ENCODE measurements at places on chromosomes 11 and 22.

DNA sequence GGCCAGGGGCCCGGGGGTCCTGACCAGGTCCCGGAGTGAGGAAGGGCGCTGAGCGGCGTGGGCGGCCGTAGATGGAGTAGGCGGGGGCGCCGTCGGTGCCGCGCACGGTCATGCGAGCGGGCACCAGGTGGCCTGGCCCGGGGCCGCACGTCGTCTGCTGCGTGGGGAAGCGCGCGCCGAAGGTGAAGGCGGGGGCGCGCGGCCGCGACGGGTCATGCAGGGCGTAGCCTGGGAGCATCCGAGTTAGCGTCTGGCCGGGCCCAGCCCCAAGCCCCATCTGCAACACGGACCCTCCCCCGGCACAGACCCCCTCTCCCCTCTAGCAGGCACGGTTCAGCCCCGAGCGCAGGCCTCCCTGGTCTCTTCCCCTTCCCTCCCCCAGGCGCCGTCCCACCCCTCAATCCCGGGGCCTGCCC, 1.7 kb upstream of the TYMP start:
- H3K4me1 ChIP-seq = peaks cover 52% of the 10 kb centered on the region
- H3K4me3 ChIP-seq = peak overlapping the region; percentile 94
- peak; percentile 62 for DNase-seq
- H3K36me3 ChIP-seq = no peaks in the 10 kb centered on the region
- no peaks in the 10 kb centered on the region for H3K27me3 ChIP-seq

GRCh38 chr11:83035070-83035854, 36.4 kb downstream of the RAB30 start:
- peaks cover 8% of the 10 kb centered on the region for H3K4me1 ChIP-seq
- no peaks in the 10 kb centered on the region for H3K27me3 ChIP-seq
- H3K36me3 ChIP-seq = no peaks in the 10 kb centered on the region
- no peak overlapping the region for H3K4me3 ChIP-seq

DNA sequence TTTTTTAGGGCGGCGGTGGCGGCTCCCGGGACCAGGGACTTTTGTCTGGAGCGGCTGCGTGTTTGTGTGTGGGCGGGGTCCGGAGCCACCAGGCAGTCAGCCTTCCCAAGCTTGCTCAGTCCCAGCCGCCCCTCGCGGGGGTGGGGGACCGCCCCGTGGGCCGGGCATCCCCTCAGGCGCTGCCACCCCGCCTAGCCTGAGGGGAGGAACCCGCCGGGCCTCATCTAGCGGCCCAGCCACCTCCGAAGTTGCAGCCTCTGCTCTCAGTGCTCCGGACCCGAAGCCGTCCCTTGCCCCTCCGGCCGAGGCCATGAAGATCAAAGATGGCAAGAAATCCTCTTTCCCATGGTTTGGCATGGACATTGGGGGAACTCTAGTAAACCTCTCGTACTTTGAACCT, 235.2 kb downstream of the OR4C45 start:
- H3K4me1 ChIP-seq = no peaks in the 10 kb centered on the region
- DNase-seq = no peak
- no peak overlapping the region for H3K4me3 ChIP-seq

DNA sequence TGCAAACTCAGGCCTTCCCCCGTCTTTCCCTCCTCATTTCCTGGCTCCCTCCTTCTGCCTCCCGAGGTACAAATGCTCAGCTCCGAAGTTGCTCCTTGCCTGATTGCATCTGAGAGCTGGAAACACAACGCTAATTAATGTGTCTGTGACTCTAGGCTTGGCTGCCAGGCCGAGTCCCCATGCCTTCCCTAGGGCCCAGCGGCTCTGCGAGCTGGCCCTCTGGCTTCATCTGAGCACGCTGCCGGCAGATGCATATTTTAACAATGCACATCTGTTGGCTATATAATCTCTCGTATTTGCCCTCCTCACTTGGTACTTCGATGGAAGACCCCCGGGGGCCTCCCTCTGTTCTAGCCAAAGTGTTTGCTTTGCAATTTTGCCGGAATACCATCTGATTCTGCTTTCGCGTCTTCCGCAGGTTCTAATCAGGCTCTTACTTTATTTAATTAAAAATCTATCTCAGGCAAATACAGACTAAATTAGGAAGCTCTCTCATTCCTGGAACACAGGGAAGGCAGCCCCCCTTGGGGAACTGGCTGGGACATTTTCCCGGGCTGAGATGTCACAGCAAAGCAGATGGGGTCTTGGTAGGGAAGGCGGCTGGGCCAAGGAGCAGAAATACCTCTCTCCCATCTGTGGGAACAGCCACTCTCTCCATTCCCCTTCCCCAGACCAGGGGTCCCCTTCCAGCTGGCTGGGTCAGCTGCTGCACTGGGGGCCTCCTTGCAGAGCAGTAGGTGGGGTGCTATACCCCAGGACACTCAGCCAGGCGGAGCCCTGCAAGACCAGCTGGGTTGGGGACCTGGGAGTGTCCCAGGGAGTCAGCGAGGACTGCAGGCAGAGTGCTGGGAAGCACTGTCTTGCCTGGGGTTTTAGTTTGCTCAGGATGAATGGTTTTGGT, 162.8 kb downstream of the ST3GAL4 start:
- H3K36me3 ChIP-seq = no peaks in the 10 kb centered on the region
- H3K27me3 ChIP-seq = no peaks in the 10 kb centered on the region
- no peak overlapping the region for H3K4me3 ChIP-seq
- H3K4me1 ChIP-seq = no peaks in the 10 kb centered on the region

GRCh38 chr22:35634015-35634414, 14.2 kb upstream of the APOL6 start:
- H3K4me1 ChIP-seq = peaks cover 12% of the 10 kb centered on the region
- no peaks in the 10 kb centered on the region for H3K27me3 ChIP-seq
- no peak for DNase-seq
- no peaks in the 10 kb centered on the region for H3K36me3 ChIP-seq
- no peak overlapping the region for H3K27ac ChIP-seq

- no peak for DNase-seq
- no peaks in the 10 kb centered on the region for H3K36me3 ChIP-seq
- no peak overlapping the region for H3K27ac ChIP-seq
- H3K4me3 ChIP-seq = no peak overlapping the region
- no peaks in the 10 kb centered on the region for H3K4me1 ChIP-seq
- H3K27me3 ChIP-seq = no peaks in the 10 kb centered on the region
Observed at GRCh38 chr11:107157146-107157808, 139.0 kb upstream of the GUCY1A2 start.

- peak overlapping the region; percentile 72 for H3K4me3 ChIP-seq
- peaks cover 26% of the 10 kb centered on the region for H3K4me1 ChIP-seq
- no peak for DNase-seq
- no peaks in the 10 kb centered on the region for H3K27me3 ChIP-seq
- peaks cover 12% of the 10 kb centered on the region for H3K36me3 ChIP-seq
Observed at GRCh38 chr11:64318766-64319761, 1.1 kb downstream of the PRDX5 start.

DNA sequence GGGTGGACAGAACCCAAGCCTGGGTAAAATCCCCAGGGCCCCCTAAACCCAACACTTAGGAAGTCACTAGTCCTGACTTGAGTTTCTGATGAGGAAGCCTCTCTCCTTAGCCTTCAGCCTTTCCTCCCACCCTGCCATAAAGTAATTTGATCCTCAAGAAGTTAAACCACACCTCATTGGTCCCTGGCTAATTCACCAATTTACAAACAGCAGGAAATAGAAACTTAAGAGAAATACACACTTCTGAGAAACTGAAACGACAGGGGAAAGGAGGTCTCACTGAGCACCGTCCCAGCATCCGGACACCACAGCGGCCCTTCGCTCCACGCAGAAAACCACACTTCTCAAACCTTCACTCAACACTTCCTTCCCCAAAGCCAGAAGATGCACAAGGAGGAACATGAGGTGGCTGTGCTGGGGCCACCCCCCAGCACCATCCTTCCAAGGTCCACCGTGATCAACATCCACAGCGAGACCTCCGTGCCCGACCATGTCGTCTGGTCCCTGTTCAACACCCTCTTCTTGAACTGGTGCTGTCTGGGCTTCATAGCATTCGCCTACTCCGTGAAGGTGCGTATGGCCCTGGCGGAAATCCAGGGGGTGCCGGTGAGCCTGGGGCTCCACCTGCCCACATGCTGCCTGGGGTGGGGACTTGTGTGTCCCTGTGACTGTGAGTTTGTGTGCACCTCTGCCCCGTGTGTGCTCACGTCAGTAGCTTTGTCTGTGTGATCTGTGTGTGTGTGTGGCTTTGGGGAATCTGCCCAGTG, at the start of gene IFITM1:
Gene IFITM1 (plus strand): TSS at position 254 of the 767 bp plus-strand sequence. CDS start 131 bp downstream, at position 385.
- peak; percentile 76 for DNase-seq
- peaks cover 8% of the 10 kb centered on the region for H3K36me3 ChIP-seq
- H3K27me3 ChIP-seq = no peaks in the 10 kb centered on the region
- peak within 1 kb of the TSS; percentile 91 for H3K4me3 ChIP-seq
- H3K27ac ChIP-seq = peak within 1 kb of the TSS; percentile 76

DNA sequence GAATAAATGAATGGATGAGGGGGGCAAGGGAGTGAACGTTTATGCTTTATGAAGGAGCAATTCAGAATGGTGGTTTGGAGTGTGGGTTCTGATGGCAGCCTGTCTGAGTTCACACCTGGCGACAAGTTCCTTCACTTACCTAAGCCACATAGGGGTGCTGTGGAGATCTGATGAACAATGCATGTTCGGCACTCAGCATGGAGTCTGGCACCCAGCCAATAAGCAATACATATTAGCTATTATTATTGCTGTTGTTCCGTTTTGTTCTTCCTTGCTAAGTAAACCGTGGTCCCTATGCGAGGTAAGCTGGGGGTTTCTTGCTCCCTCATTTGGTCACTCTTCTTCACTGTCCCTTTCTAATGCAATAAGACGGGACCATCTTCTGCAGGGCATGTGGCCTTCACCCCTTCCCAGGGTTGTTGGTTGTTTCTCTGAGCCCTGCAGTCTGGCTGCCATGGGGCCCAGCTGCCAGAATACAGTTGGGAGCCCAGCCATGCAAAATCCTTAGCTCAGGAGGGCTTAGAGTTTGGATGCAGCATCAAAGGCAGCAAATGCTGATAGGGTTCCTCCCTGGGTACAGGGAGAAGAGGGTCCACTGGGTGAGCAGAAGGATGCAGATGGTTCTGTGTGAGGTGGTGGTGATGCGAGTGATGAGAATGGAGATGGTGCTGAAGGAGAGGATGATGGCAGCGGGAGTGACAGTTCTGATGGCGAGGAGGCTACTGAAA, 6.4 kb upstream of the PKNOX2 start:
- no peaks in the 10 kb centered on the region for H3K4me1 ChIP-seq
- H3K27ac ChIP-seq = no peak overlapping the region
- no peaks in the 10 kb centered on the region for H3K36me3 ChIP-seq
- no peaks in the 10 kb centered on the region for H3K27me3 ChIP-seq

GRCh38 chr22:38886333-38886732, 14.3 kb upstream of the CBX6 start:
- H3K36me3 ChIP-seq = no peaks in the 10 kb centered on the region
- H3K27ac ChIP-seq = no peak overlapping the region
- peaks cover 26% of the 10 kb centered on the region for H3K4me1 ChIP-seq
- H3K4me3 ChIP-seq = no peak overlapping the region
- H3K27me3 ChIP-seq = no peaks in the 10 kb centered on the region
- no peak for DNase-seq

- no peaks in the 10 kb centered on the region for H3K4me1 ChIP-seq
- H3K36me3 ChIP-seq = no peaks in the 10 kb centered on the region
- H3K4me3 ChIP-seq = no peak overlapping the region
- no peaks in the 10 kb centered on the region for H3K27me3 ChIP-seq
- H3K27ac ChIP-seq = no peak overlapping the region
Observed at GRCh38 chr11:27786864-27787263, 86.6 kb upstream of the BDNF start.

GRCh38 chr11:102177974-102178631, 67.9 kb downstream of the YAP1 start:
- no peak overlapping the region for H3K27ac ChIP-seq
- no peaks in the 10 kb centered on the region for H3K4me1 ChIP-seq
- no peaks in the 10 kb centered on the region for H3K36me3 ChIP-seq
- no peaks in the 10 kb centered on the region for H3K27me3 ChIP-seq

- H3K27me3 ChIP-seq = no peaks in the 10 kb centered on the region
- H3K4me3 ChIP-seq = no peak overlapping the region
- peak; percentile 90 for DNase-seq
- H3K27ac ChIP-seq = peak overlapping the region; percentile 23
- H3K4me1 ChIP-seq = peaks cover 65% of the 10 kb centered on the region
- no peaks in the 10 kb centered on the region for H3K36me3 ChIP-seq
Observed at GRCh38 chr11:64846998-64847666, 2.7 kb upstream of the CDC42BPG start.

DNA sequence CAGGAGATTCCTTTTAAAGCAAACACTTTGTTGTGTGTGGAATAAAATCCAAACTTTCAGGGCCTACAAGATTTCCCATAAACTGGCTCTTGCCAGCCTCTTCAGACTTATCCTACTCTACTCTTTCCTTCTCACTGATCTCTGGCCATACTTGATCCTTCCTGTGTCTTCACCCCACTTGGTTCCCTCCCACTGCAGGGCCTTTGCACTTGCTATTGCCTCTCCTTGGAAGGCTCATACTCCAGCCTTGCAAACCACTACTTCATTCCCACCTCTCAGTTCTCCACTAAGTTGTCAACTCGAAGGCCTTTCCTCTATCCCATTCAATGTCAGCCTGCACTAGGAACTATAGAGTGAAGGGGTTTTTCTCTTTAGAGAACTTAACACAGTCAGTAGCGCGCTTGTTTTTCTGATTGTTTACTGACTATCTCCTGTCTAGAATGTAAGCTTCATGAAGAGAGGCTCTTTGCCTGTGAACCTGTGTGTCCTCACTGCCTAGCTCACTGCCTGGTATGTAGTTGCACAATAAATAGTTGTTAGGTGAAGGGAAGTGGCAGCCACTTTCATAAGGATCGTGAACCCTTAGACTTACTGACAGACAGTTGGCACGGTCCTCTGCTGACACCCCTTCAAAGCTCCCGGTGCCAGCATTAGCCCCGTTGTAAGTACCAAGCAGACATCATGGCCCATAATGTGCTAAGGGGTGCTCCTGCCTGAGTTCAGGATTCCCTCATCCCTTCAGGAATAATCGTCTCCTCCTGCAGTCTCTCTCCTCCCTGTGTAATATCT, 833 bp upstream of the ME3 start:
- H3K36me3 ChIP-seq = no peaks in the 10 kb centered on the region
- H3K4me1 ChIP-seq = peaks cover 8% of the 10 kb centered on the region
- no peaks in the 10 kb centered on the region for H3K27me3 ChIP-seq
- H3K27ac ChIP-seq = no peak overlapping the region
- no peak for DNase-seq

DNA sequence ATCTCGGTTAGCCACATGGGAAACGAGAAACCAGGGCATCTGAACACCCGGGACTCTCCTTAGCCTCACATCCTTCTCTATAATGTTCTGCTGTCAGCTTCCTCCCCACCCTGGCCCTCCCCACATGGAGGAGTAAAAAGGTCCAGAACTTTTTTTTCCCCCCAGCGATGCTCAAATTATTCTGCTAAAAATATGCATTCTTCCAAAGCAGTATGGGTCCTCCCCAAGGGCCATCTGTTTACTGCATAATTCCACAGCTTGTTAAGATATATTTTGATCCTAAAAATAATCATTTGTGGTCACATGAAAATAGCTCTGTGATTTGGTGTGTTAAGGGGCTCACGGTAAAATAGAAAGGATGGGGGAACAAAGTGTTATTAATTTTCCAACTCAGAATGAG, 281.5 kb upstream of the NARS2 start:
- H3K27ac ChIP-seq = no peak overlapping the region
- no peak for DNase-seq
- no peaks in the 10 kb centered on the region for H3K36me3 ChIP-seq

- DNase-seq = no peak
- H3K4me3 ChIP-seq = no peak overlapping the region
- H3K36me3 ChIP-seq = no peaks in the 10 kb centered on the region
- no peaks in the 10 kb centered on the region for H3K4me1 ChIP-seq
- no peak overlapping the region for H3K27ac ChIP-seq
Observed at GRCh38 chr11:30889143-30889794, 303.1 kb upstream of the MPPED2 start.

Measured in CD4-positive, alpha-beta memory T cell (primary cell).